ENCODE measurements at places on chromosomes 6 and 20.
A peak's percentile ranks its signal among the peaks of the same experiment; 100 is the strongest.

DNA sequence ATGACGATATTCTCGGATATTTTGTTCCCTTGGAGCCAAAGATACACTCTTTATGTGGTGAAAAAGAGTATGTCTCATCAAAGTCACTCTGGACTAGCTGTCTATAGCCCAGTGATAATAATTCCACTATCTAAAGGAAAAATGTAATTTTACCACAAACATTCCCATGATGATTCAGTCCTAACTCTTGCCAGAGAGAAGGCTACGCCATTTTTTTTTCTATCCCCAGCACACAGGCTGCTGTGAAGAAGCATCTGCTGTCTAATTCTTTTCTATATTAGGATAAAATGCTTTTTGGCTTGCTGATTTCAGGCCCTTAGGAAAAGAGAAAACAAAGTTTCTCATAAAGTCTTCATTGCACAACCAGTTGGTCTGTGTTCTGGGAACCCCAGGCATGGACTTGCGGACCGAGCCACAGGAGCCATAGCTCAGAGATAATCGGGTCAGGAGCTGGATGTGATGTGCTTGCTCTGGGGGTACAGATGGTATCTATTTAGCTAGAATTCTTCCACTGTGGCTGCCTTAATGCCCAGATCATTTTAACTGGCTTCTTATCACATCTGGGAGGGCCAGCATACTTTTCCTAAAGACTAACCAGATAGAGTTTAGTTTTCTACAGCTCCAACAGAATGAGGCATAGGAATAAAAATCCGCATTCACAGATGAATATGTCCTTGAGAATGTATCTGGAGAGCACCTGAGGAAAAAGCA is 683.7 kb upstream of the ID4 start:
- no peak for DNase-seq

- no peak for DNase-seq
These were observed 5.1 kb downstream of the C6orf132 start for GRCh38 chr6:42137194-42137753.

DNA sequence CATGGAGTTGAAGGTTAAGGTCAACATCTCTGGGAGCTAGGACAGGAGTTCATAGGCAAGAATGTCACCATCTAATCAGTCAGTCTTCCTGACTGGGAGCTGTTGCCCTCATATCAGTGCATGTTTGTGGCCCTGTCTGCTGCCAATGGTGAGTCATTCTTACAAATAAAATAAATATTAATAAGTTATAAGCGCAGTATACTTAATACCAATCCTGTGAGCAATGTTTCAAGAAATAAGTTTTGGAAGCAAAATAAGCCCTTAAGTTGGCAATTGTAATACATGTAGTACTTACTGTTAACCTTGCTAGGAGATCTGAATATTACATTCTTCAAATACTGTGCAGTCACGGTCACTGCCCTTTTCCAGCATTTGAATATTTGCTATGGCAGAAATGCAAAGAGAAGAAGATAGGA is 20.2 kb upstream of the MDGA1 start:
- DNase-seq, result no peak

DNA sequence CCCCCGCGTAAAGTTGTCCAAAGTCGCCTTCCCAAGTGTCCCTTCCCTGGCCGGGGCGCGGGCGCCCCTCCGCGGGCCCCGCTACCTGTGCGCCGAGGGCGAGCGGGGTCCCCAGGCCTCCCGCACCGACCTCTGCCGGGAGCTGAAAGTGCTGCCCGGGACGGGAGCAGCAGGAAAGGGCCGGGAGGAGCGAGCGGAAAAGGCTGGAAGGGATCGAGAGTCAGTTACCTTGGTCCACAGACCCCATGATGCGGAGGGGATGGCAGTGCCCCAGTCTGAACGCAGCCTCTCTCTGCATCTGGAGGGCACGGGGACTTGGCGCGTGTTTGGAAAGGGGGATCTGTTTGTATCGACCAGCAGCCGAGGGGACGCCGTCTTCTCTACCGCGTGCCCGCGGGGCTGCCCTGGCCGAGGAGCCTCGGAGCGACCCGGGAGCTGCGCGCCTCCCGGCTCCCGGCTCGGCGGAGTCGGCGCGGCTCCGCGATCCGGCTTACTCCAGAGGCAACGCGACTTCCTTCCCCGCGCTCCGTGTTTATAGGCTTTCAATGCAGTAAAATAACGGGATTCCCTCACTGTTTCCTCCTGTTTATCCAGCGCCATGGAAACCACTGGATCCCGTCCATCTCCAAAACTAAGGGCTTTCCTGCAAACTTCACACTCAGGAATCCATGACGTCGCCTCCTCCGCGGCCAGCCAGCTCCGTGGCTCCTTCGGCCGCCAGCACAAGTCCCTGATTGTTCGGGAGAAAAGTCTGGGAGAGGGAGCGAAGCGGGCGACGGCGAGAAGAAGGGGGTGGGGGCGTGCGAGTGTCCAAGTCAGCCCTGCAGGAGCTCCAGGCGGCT is 20.0 kb upstream of the NFATC2 start:
- no peak for DNase-seq

GRCh38 chr6:30913721-30914075 is 340 bp upstream of the VARS2 start:
- no peak for DNase-seq

- DNase-seq, result no peak
These were observed 40.5 kb downstream of the BTBD9 start for GRCh38 chr6:38599261-38599660.

DNA sequence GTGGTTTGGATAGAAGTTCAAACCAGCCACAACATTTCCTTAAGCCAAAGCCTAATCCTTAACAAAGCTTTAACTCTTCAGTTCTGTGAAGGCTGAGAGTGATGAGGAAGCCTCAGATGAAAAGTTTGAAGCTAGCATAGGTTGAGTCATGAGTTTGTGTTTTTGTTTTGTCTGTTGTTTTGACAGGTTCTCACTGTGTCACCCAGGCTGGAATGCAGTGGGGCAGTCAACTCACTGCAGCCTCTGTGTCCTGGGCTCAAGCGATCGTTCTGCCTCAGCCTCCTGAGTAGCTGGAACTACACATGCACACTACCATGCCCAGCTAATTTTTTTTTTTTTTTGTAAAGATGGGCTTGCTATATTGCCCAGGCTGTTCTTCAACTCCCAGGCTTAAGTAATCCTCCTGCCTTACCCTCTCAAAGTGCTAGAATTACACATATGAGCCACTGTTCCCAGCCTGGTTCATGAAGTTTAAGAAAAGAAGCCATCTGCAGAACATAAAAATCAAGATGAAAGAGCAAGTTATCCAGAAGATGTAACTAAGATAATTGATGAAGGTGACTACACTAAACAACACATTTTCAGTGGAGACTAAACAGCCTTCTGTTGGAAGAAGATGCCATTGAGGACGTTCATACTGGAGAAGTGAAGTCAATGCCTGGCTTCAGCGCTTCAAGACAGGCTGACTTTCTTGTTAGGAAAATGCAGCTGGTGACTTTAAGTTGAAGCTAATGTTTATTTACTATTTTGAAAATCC is 96.2 kb downstream of the SMAP1 start:
- no peak for DNase-seq

- no peak for DNase-seq
These were observed 89.2 kb downstream of the FAM83B start for GRCh38 chr6:54935739-54936138.

- DNase-seq, result no peak
These were observed 101.6 kb downstream of the FYN start for GRCh38 chr6:111771629-111772028.

GRCh38 chr20:36873498-36874189 is 2.3 kb upstream of the TLDC2 start:
- no peak for DNase-seq

- no peak for DNase-seq
These were observed 240.7 kb upstream of the POU3F2 start for GRCh38 chr6:98593676-98594075.

DNA sequence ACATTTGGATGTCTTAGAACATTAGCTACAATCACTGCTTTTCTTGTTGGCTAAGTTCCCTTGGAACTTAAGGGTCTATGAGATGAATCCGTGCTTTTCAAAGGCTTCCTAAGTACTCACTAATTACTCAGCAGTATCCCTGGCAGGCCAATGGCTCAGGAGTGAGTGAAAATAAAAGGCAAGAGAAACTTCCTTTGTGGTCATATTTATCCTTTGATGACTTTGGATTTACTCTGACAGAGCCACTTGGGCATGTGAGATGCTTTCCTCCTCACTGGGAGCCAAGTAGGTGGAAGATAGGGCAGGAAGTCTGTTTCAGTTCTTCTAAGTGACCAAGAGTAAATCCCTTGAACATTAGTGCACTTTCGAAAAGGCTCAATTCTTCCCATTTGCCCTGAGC is 224.3 kb upstream of the FOXA2 start:
- DNase-seq, result no peak

DNA sequence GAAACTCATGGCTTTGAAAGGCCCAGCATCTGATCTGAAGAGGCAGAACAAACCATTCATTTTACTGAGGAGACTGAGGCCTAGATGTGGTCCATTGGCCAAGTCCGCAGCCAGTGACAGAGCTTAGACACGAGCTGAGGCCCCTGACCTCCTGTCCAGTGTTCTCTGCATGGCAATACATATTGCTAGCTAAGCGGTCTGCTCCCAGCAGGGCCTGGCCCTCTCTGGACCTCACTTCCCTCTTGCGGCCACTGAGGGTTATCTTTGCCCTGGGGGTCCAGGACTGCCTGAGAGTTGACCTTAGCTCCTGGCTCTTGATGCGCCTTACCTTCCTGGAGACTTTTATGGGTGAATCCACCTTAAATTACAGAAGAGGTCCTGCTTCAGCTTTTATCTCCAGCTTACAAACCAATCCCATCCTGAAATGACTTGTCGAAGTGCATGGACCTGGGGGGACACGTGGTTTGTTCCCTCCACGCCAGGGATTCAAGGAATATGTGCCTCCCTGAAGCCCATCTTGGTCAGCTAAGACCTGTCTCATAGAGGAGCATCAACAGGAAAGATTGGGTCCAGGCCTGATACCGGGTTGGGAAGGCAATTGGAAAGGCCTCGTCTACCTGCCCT is 75.6 kb downstream of the CNBD2 start:
- no peak for DNase-seq

GRCh38 chr6:43506667-43507471 is 3.3 kb downstream of the LRRC73 start:
- peak; percentile 63 for DNase-seq

DNA sequence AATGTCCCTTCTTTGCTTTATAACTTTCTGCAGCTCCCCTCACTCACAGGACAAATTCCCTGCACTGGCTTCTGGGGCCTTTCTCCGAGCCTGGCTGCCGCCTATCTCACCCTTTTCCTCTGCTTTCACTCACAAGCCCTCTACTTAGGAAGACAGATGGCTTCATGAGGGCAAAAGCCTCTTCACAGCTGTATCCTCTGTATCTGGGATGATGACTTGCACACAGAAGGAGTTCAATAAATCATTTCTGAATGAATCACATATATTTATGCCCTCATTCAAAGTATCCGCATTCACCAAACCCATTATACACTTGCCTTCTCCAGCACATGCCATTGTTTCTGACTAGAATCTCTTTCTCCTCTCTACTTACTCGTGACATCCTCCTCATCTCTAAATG is 159.0 kb upstream of the RIPOR2 start:
- DNase-seq, result no peak

DNA sequence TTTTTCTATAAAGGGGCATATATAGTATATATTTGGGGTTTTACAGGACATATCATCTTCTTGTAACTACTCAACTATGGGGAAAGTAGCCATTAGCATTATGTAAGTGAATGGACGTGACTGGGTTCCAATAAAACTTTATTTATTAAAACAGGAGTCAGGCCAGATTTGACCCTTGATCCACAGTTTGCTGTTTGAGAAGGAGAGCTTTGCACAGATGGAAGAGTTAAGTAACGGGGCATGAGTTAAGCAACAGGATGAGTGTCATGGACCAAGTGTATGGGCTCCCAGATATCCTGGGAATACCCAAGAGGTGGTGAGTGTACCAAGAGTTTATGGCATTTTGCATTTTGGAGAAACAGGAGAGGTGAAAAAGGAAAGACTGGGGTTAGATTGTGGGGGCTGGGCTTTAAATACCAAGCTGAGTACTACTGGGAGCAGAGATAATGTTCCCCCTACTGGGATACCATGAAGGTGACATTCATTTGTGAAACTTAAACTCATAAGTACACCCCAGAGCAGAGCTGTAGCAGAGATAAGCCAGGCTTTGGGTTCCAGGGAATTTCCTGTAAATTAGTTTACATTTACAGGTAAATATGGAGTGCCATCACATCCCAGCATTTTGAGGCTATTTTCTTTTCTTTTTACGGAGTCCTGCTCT is 18.5 kb upstream of the SCUBE3 start:
- no peak for DNase-seq

GRCh38 chr6:9192405-9192909 is 757.1 kb upstream of the SLC35B3 start:
- no peak for DNase-seq

DNA sequence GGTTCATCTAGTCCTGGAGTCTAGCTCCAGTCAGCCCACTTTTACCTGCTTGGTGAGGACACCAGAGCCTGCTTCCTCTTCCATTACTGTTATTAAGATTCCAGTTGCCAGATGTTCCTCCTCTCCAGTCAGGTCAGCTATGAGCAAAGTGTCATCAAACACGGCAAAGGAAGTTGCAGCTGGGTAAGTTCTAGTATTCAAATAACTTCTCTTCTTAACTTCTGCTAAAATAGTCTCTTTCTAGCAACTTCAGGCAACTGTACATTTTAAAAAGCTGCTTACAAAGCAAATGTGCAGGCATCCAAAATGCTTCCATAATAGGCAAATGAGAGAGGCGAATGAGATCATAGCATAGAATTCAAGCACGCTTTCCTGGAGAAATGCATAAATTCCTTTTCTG is 18.4 kb upstream of the MRPS18A start:
- no peak for DNase-seq

GRCh38 chr6:104885518-104886043 is 25.9 kb upstream of the HACE1 start:
- no peak for DNase-seq

GRCh38 chr6:71034563-71035345 is 77.9 kb upstream of the B3GAT2 start:
- DNase-seq, result no peak

- DNase-seq, result no peak
These were observed 2.4 kb upstream of the SNAI1 start for GRCh38 chr20:49980140-49981008.

DNA sequence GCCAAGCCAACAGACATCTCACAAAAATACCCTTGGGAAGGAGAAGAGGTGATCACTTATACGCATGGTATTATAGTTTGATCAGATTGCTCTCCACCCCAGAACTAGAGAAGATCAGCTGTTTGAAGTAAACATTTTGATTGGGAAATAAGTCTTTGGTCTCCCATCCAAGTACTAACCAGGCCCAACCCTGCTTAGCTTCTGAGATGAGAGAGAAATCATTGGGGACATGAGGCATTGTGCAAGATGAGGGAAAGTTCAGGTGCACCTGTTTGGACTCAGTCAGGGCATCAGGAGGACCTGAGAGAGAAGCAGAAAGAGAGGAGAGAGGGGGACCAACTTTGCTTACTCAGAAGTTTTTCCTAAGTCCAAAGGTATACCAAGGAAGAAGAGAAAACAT is 11.4 kb downstream of the RIPK1 start:
- DNase-seq, result no peak
